ENCODE measurements at places on chromosomes 1 and 21.

- DNase-seq = no peak
These were observed 367.5 kb upstream of the C1orf174 start for GRCh38 chr1:4267381-4268261.

DNA sequence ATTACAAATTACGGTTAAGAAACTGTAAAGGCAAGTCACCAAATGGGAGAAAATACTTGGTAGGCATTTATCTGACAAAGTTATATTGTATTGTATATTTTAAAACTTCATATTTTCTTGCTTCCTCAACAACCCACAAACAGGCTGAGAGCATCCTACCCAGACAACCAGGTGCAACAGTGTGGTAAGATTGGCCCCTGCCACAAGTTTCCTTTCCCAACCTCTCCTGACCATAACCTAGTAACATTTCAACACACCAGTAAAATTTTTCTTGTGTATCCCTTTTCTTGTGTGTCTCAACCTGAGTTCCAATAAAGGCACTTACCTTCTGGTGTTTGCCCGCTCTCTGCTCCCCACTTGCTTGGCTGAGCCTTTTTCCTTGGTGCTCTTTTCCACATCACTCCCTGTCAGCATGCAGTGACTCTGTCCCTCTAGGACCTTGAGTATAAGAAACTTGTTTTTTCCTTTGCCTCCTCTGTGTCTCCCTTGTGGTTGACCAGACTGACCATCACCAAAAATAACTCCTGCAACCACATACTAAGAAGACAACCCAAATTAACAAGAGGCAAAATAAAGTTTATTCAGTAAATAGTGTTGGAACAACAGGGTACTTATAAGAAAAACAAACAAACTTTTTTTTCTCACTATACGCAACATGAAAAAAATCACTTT lies 40.9 kb downstream of the FCRL3 start:
- no peak for DNase-seq

DNA sequence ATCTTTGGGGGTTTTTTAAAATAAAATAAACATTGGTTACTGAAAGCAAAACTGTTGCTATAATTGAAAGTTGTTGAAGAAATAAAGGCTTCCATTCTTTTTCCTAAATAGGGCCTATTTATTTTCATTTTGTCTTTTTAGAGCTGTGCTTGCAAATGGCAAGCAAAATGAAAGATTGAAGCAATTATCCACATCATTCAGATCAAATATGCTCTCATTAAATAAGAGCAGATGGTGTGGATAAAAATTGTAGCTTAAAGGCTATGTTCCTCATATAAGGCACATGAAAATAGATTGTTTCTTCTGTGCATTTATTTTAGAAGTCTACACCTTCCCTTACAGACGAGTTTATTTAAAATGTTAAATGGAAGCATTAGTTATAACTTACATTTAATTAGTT lies 1317.7 kb downstream of the MRPL39 start:
- no peak for DNase-seq

- DNase-seq = peak; percentile 31
These were observed 42.5 kb downstream of the IFI44 start for GRCh38 chr1:78691995-78692747.

GRCh38 chr1:107430540-107431228 lies 289.8 kb downstream of the NTNG1 start:
- DNase-seq = peak; percentile 35

- DNase-seq = peak; percentile 75
These were observed 308.2 kb downstream of the BRINP3 start for GRCh38 chr1:190169311-190170067.

- no peak for DNase-seq
These were observed 60.1 kb upstream of the PTCH2 start for GRCh38 chr1:44903011-44903680.

- DNase-seq = peak; percentile 98
These were observed 64.2 kb upstream of the ERRFI1 start for GRCh38 chr1:8090241-8090702.

- peak; percentile 48 for DNase-seq
These were observed 39.4 kb downstream of the IGFN1 start for GRCh38 chr1:201229771-201230635.

DNA sequence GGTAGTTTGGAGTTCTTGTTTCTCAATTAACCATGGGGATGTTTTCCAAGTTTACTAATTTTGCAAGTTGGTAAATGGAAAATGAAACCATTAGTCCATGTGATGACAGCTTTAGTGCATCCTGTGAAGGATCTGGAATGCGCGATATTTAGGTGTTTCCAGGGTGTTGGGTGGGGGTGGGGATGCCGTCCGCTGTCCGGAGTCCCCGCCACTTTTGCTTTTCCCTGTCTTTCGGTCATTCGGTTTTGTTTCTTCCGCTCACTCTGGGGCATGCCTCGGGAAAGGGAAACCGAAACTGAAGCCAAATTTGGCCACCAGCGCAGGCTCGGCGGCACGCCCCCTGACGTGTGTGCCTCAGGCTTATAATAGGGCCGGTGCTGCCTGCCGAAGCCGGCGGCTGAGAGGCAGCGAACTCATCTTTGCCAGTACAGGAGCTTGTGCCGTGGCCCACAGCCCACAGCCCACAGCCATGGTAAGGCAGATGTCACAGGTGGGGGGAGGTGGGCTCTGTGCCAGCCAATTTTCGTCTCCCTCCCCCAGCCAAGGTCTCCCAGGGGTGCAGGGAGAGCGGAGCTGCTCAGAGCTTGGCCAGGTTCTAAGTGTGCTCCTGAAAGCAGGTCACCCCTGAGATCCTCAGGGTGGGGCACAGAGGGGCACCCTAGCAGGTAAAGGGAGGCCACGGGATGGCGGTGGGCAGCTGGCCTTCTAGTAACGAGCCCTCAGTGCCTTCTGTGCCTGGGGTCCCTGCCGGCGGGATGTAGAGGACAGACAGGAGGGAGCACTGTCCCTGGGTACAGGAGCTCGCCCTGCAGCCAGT lies at the start of gene ISG15:
TSS of gene ISG15 (plus strand) at position 393 of the 817 bp plus-strand sequence. CDS start at position 470, 77 bp downstream.
- DNase-seq = peak; percentile 85

DNA sequence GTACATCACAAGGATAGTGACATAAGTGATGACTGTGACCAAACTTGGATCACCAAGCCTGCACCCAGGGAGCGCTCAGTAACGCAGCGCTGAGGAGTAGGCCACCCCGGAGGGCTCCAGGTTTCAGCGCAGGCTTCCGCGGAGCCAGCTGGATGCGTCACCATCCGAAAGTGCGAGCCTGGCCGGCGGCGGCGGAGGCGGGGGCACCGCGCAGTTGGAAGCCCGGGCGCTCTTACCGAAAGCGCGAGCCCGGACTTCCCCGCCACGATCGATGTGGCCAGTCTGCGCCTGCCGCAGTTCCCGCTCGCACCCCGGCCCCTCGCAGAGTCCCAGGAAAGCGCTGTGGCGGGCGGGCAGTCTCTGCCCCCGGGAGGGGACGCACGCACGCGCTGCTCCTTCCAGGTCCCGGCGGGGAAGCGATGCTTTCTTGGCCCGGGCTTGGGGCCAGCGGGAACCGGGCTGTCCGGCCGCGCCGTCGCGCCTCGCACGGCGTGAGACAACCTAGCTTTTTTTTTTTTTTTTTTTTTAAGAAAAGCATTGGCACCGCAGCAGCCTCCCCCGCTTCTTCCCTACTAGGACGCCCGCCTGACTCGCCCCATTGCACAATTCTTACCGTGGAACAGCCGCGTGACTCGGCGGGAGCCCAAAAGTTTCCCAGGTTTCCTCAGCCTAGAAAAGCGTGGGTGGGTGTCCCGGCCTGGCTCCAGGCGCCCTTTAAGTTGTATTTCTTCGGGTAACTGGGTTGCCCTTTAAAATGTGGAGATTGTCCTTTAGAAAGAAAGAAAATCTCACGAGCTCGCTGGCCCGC lies 36.4 kb upstream of the JAK1 start:
- DNase-seq = peak; percentile 81

DNA sequence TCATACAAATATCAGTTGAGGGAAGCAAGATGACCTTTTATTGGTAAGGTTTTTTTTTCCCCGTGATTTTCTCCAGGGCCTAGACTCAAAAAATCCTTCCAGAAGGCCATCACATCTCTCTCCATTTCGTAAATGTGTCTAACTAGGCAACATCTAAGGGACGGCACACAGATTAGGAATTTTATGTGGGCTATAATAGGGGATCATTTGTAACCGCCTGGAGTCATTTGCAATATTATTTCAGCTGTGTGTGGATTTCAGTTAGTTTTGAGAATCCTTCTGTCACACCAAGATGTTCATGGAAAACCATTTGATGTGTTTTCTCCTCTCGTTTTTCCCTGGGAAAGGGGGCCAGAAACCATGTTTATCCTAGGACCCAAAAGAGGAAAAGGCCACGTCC lies 63.1 kb downstream of the ATP5PO start:
- no peak for DNase-seq

GRCh38 chr1:48627486-48627885 lies 149.2 kb downstream of the BEND5 start:
- no peak for DNase-seq

- no peak for DNase-seq
These were observed 15.2 kb upstream of the FAM89A start for GRCh38 chr1:231055271-231055670.

DNA sequence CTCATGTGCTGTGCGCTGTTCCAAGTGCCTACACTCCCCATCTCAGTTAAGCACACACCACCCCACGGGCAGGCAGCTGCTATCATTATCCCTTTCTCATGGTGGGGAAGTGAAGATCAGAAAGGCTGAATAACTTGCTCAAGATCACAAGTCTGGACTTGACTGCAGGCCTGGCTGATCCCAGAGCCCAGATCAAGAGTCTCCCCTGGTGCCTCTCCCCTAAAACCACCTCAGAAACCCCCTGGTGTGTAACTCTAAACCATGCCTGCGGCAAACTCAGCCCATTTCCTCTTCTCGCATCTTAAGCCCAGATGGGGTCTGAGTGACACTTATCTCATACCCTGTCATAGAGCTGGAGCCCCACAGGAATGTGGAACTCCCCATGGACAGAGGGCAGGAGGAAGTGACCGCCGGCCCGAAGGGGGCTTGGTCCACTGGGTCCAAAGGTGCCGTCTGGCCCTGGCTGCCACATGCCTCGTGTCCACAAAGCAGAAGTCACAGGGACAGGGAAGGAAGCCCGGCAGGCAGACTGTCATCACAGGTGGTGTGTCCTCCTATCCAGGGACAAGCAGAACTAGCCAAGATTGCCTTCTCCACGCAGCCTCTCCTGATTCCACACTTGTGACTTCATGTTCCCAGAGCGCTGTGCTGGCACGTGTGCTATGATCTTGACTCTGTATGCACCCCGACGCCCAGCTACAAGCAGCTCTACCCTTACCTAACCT lies 92.1 kb downstream of the SYF2 start:
- peak; percentile 3 for DNase-seq
